Hematopoietic multipotent progenitor cell treated with erythropoietin and hydrocortisone succinate and interleukin-3 and kit ligand, for 15 days (in vitro differentiated cells): ENCODE measurements at places on chromosomes 12 and 14.

DNA sequence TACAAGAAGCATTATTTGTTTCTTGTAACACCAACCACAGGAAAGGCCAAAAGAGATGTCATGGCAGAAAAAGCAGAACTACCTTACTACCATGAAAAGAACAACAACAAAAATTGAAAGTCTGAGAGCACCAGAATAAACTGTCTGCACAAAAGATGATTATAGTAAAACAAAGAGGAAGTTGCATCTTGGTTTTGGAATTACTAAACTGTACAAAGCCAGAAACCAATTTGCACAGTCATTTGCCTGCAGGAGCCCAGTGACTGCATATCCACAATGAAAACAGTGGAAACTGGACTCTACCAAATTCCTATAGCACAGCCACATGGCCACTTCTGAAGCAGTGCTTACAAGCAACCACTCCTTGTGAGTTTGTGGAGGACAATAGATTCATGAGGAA lies 276.2 kb downstream of the SSPN start:
- no peak for DNase-seq

DNA sequence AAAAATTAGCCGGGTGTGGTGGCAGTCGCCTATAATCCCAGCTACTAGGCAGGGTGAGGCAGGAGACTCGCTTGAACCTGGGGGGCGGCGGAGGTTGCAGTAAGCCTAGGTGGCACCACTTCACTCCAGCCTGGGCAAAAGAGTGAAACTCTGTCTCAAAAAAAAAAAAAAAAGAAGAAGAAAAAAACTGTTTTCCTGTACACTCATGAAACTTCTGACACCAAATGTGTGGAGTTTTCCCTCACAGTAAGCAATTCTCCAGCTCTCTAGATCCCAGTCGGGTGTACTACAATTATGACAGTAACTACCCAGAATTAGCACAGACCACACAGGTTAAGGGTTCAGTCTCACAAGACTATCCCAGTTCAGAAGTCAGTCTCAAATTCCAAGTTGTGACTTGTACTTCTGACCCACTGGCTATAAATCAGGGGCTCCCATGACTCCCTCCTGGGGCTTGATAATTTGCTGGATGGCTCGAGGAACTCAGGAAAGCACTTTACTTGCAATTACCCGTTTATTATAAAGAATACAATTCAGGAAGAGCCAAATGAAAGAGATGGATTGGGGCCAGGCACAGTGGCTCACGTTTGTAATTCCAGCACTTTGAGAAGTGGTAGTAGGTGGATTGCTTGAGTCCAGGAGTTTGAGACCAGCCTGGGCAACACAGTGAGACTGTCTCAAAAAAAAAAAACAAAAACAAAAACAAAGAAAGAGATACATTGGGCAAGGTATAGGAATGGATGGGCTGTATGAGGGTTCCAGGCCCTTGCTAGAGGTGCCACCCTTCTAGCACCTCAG lies 12.4 kb upstream of the ARF6 start:
- DNase-seq: no peak

DNA sequence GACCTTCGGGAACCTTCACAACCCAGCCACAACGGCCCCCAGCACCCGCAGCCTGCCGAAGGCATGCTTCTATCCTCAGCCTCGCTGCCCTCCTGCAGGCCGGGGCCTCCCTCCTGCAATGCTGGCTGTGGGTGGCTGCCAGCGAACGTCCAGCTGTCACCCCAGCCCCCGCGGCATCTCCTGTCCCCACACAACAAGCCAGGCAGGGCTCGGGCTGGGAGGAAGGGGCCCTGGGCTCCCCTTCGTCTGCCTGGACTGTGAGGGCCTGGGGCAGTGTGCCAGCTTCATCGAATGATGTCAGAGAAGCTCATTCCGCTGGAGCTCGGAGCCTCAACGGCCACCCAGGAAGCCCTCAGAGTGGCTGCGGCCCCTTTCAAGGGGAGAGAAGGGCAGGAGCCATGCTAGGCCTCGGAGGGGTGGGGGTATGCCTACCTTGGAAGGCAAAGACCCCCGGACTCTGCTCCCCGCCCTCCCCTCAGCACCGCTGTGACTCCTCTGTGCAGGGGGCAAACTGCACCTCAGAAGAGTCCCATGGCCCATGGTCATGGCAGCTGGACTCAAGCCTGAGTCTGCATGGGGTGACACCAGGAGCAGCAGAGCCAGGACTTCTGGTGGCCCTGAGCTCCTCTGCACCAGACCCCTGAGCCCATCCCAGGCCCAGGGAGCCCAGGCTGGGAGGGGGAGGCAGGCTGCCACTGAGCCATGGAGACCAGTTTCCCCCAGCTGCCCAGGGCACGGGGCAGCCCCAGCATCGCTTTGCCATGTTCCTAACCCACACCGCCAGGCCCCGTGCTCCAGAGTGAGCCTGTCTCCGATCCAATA lies 24.7 kb upstream of the C14orf180 start:
- DNase-seq: no peak

GRCh38 chr12:113222730-113223531 lies 1.7 kb downstream of the TPCN1 start:
- DNase-seq: no peak
